ENCODE measurements at places on chromosomes 6 and 20.
A peak's percentile ranks its signal among the peaks of the same experiment; 100 is the strongest.

DNA sequence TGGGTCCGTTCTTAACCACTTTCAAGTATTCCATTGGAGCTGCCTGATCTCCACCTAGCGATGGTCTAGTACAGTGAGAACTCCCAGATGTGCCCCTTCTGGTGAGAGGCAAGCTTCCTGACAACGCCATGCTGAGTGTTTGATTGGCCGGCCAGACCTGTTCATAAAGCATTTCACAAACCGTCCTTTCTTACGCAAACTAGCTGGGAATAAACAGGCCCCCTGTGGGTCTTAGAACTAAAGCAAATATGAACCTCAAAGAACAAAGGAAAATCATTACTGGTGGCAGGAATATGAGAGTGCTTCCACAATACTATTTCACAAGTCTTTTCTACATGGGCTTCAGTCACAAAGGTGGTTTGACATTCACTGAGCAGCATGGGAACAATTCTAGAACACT is 15.6 kb upstream of the GCNT2 start:
- no peak for DNase-seq

GRCh38 chr6:87798393-87799278 is 96.6 kb upstream of the AKIRIN2 start:
- DNase-seq: no peak

- DNase-seq: no peak
Measured at GRCh38 chr20:21225215-21225947, 77.8 kb upstream of the XRN2 start.

DNA sequence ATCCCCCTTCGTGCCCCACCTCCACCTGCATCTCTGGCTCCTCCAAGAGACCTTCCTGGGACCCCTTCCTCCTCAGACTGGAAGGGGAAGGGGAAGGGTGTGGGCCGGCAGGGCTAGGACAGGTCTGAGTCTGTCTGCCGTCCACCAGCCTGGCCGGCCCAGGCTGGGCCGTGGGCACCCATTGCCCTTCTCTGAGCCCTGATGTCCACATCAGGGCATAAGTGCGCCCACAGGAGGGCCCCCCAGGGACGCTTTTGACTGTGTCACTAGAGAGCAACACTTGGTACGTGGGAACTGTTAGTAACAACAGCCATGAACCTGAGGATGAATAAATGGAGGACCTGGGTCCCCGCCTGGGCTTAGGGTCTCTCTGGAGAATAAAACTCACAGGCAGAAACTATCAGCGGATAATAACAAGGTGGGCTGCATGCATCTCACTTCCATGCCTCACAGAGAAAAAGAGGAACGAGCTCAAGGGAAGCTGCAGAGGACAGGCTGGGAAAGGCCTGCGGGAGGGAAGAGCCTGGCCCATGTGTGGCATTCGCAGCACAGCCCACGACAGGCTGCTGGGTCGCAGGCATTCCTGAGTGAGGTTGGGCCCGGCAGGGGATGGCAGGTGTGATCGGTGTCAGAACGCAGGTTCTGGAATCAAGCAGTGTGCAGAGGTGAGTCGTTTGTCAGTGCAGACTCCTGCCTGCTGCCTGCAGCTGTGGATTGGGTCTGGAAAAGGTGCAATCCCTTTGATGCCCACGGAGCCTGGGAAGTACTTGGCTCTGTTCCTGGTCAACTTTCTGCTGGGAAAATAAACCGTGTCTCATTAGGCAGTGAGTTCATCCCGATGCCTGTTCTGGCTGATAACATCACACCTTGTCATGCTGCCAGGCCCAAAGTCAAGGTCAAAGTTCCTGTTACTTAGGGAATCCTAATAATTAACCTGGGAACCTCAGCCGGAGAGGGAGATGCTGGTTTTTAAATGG is 60.9 kb downstream of the BCAS4 start:
- DNase-seq: no peak

- DNase-seq: no peak
Measured at GRCh38 chr20:63751471-63752271, 12.1 kb downstream of the SLC2A4RG start.

DNA sequence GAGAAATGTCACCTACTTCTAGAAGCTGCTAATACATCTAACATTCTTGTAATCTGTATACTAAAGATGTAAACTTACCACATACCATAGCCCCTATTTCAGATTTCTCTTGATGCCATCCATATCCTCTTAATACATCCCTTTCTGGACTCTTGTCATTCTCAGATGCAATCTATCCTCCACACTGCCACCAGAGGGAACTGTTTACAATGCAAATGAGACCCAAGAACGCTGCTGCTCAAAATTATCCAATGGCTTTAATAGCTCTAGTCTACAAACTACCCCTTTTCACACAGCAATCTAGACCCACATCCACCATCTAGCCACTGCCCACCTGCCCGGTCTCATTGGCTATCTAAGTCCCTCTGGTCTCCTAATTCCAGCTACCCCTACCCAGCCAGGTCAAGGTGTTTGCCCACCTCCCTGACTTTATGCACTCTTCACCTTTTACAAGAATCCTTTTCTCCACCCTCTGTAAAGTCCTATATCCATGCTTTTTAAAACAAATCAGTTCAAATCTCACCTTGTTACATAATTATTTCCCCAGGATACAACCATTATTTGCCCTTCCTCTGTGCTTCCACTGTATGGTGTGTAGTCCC is 14.8 kb downstream of the FAXC start:
- no peak for DNase-seq

DNA sequence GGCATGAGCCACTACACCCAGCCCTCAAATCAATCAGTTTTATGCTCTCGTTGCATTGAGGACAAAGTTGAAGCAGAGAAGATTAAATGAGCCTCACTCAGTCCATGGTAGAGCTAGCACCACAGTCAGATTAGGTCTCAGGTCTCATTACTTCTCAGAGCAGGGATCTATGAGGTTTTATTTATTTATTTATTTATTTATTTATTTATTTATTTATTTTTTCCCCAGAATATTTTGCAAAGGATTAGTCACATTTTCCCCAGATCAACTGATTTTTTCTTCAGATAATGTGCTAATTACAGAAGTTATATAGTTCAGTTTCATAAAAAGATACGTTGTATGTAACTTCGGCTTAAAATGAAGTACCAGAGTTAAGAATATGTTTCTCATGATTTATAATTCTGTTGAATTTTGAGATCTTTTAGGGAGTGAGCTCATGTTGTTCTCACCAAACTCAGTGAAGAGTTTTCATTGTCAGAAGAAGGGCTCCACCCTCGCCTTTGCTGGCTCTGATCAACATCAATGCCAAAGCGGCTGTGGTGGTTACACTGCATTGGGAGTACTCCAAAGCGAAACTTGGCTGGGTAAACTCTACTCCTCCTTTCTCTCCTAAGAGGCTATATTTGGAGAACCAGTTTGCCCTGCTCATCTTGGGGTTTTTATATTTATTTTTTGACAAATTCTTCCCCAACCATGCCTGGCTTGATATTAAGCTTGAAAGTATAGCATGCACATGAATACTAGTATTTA is 12.9 kb upstream of the ID4 start:
- DNase-seq: no peak

- DNase-seq: no peak
Measured at GRCh38 chr6:139370999-139371345, 3.5 kb downstream of the CITED2 start.

- DNase-seq: no peak
Measured at GRCh38 chr6:1633366-1634021, 23.8 kb downstream of the FOXC1 start.

- no peak for DNase-seq
Measured at GRCh38 chr20:33812152-33812849, 1.2 kb downstream of the CHMP4B start.

DNA sequence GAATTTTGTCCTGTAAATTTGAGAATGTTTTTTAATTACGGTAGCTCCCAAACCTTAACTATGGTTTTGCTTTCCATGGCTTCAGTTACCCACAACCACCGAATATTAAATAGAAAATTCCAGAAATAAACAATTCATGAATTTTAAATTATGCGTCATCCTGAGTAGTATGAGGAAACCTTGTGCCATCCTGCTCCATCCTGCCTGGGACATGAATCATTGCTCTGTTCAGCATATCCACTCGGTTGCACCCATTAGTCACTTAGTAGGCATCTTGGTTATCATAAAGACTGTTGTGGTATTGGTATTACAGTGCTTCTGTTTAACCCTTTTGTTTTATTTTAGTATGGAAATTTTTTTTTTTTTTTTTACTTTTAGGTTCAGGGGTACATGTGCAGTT is 39.7 kb downstream of the KCNS1 start:
- DNase-seq: no peak

- no peak for DNase-seq
Measured at GRCh38 chr6:131966443-131966842, 15.3 kb upstream of the CCN2 start.

DNA sequence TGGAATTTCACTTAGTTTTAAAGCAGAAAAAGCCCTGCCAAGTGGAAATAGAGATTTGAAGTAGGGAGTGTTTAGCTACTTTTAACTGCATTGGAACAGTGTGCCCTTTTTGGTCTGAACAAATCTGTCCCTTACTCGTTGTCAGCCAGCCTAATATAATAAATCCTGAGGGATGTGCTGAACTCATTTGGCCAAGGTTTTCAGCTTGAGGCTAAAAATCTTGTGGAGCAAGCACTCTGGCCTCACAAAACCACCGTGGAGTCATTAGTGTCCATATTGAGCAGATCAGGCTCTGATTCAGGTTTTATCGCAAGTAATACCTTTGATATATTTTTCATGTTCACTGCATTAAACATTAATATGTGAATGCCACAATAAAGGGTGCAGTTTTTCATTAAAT is 383.5 kb downstream of the FRK start:
- no peak for DNase-seq

- no peak for DNase-seq
Measured at GRCh38 chr6:95280686-95281273, 296.6 kb upstream of the MANEA start.

- DNase-seq: no peak
Measured at GRCh38 chr20:6744805-6745204, 22.7 kb upstream of the BMP2 start.

DNA sequence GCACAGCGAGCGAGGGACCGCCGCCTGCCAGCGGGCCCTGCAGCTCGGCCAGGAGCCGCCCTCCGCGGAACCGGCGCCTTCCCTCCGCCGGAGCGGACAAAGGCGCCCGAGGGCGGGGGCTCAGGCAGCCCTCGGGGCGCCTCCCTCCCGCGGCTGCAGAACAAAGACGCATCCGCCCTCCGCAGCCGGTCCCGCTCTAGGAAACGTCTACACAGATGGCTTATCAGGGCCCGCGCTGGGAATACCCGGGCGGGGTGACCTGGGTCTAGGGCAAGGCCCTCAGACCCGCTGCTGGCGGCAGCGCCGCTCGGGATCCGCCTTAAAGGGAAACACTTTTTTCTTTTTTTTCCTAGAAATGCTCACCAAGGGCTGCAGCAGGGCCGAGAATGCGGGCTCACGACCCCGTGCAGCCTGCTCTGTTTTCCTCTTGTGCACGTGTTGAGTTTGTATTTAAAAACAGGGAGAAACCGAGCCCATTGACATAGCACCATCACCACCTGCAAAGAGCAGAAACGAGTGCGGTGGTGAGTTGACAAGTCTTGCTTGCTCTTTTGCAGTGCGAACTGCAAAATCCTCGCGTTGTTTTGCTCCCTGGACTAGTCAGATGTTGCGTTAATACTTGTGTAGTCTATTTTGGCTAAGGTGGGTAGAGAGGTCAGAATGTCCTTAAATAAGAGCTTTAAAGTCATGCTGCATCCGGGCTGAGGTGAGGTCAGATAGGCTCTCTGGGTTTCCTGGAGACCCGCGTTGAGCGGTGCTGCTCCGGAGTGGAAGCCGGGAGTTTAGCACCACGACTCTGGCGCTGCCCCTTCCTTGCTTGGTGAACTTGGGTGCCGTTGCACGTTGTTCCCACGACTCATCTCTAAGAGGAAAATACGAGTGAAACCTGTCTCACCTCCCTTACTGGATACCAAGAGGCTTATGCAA is 1.1 kb upstream of the RPS6KA2 start:
- peak; percentile 30 for DNase-seq

DNA sequence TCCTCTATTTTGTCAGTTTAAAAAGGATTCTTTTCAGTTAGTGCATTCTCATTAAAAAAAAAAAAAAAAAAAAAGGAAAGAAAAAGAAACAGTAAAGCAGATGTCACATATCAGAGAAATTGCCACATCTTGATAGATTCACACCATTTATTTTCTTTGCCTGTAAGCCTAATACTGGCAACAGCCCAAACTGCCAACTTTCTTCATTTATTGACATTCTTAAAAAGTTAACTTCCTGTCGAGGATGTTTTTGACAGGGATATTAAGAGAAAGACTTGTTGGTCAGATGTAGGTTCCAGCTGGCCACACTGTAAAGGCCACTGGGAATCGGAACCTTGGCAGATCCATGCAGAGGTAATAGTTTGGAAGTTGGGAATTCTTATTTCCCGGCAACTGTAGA is 332.6 kb downstream of the NRN1 start:
- no peak for DNase-seq

GRCh38 chr6:92541448-92542060 is 877.8 kb downstream of the EPHA7 start:
- DNase-seq: no peak

- no peak for DNase-seq
Measured at GRCh38 chr6:42241915-42242314, 24.3 kb upstream of the MRPS10 start.

DNA sequence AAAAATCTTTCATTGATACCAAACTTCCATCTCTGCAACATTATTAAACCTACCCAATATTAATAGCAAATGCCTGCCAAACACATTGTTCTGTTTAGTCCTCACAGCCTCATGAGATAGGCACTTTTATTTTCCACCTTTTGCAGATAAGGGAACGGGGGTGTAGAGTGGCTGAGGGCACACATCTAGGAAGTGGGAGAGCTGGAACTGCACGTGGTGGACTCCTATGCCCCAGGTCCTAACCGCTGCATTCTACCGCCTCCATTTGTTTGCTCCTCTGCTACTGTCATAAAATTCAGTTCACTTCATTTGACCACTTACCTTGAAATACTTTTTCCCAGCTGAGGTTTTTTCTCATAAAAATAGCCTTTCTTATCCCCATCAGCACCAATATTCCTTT is 7.6 kb downstream of the FAM217A start:
- no peak for DNase-seq

- no peak for DNase-seq
Measured at GRCh38 chr20:55415567-55416142, 589.7 kb downstream of the CBLN4 start.

- no peak for DNase-seq
Measured at GRCh38 chr6:150683320-150683719, 83.6 kb downstream of the PLEKHG1 start.

DNA sequence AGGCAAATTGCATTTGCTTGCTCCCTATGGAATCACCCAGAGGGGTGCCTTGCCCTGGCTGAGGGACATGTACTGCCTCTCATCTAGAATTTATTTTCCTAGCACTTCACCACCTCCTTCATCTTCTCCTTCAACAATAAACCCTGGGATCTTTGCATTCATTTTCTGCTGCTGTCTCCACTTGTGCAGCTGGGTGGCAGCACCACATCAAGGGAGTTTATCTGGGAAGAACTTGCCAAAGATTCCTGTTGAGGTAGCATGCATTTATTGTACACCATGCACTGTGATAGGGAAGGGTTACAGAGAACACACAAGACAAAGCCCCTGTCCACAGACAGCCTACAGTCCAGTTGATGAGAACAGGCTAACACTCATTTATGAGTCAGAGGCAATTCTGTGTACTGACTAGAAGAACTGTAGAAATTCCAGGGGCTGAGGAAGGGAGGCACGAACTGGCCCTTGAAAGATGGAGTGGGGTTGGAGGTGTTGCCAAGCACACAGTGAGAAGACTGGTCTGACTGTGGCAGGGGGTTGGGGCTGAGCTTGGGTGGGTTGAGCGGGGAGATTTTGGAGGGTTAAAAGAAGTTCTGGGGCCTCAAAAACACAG is 17.5 kb downstream of the C20orf173 start:
- no peak for DNase-seq

- no peak for DNase-seq
Measured at GRCh38 chr6:55512904-55513303, 66.1 kb downstream of the HMGCLL1 start.

- DNase-seq: no peak
Measured at GRCh38 chr6:47722194-47722593, 23.8 kb downstream of the ADGRF4 start.
